Caco-2 (cell line): ENCODE measurements at places on chromosomes 11 and 22.

GRCh38 chr11:12045914-12046635 is 37.6 kb upstream of the DKK3 start:
- no peaks in the 10 kb centered on the region for H3K27me3 ChIP-seq
- H3K36me3 ChIP-seq = no peaks in the 10 kb centered on the region
- DNase-seq = no peak
- peak overlapping the region; percentile 76 for H3K27ac ChIP-seq
- H3K4me1 ChIP-seq = peaks cover 49% of the 10 kb centered on the region

DNA sequence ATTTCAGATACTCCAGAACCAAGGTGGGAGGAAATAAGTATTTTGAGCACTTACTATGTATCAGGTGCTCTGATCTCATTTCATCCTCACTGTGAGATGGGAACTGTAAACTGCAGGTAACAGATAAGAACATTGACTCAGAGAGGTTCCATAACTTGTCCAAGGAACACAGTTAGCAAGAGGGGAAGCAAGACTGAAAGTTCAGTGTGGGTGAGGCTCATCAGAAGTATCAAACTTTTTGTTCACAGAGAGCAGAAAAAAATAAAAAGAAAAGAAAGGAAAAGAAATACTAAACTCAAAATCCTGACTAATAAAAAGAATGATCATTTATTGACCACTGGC is 37.1 kb downstream of the RAB30 start:
- H3K4me3 ChIP-seq = no peak overlapping the region
- peaks cover 22% of the 10 kb centered on the region for H3K4me1 ChIP-seq
- no peaks in the 10 kb centered on the region for H3K36me3 ChIP-seq
- no peaks in the 10 kb centered on the region for H3K27me3 ChIP-seq
- no peak for DNase-seq

GRCh38 chr11:101786916-101787315 is 127.9 kb upstream of the CEP126 start:
- no peaks in the 10 kb centered on the region for H3K4me1 ChIP-seq
- H3K36me3 ChIP-seq = no peaks in the 10 kb centered on the region
- H3K27me3 ChIP-seq = no peaks in the 10 kb centered on the region
- DNase-seq = no peak
- no peak overlapping the region for H3K4me3 ChIP-seq

GRCh38 chr11:122127020-122127419 is 11.0 kb upstream of the BLID start:
- no peak overlapping the region for H3K27ac ChIP-seq
- DNase-seq = no peak
- no peaks in the 10 kb centered on the region for H3K27me3 ChIP-seq
- H3K4me1 ChIP-seq = peaks cover 4% of the 10 kb centered on the region; the same call in 1 of the 2 replicates

DNA sequence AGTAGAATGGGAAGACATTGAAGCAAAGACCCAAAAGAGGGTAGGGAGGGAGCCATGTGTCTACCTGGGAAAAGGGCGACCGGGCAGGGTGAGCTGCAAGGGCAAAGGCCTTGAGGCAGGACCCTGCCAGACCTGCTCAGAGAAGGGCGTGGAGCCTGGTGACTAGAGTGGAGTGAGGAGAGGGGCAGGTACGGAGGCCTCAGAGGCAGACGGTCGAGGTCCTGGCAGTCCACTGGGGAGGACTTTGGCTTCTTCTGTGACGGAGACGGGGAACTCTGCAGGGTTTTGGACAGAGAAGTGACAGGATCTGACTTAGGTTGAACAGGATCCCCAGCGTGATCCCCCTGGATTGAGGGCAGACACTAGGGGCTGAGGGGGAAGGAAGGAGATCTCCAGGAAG is 12.9 kb downstream of the RIBC2 start:
- no peak overlapping the region for H3K27ac ChIP-seq
- DNase-seq = no peak
- no peaks in the 10 kb centered on the region for H3K4me1 ChIP-seq
- no peak overlapping the region for H3K4me3 ChIP-seq

- H3K4me1 ChIP-seq = peaks cover 23% of the 10 kb centered on the region
- DNase-seq = no peak
- no peaks in the 10 kb centered on the region for H3K27me3 ChIP-seq
- no peak overlapping the region for H3K4me3 ChIP-seq
These were observed 31.5 kb downstream of the TRMU start for GRCh38 chr22:46366801-46367706.

- no peaks in the 10 kb centered on the region for H3K4me1 ChIP-seq
- no peak overlapping the region for H3K27ac ChIP-seq
- H3K36me3 ChIP-seq = no peaks in the 10 kb centered on the region
- DNase-seq = no peak
These were observed 1027.2 kb upstream of the CNTN5 start for GRCh38 chr11:97993562-97993961.

DNA sequence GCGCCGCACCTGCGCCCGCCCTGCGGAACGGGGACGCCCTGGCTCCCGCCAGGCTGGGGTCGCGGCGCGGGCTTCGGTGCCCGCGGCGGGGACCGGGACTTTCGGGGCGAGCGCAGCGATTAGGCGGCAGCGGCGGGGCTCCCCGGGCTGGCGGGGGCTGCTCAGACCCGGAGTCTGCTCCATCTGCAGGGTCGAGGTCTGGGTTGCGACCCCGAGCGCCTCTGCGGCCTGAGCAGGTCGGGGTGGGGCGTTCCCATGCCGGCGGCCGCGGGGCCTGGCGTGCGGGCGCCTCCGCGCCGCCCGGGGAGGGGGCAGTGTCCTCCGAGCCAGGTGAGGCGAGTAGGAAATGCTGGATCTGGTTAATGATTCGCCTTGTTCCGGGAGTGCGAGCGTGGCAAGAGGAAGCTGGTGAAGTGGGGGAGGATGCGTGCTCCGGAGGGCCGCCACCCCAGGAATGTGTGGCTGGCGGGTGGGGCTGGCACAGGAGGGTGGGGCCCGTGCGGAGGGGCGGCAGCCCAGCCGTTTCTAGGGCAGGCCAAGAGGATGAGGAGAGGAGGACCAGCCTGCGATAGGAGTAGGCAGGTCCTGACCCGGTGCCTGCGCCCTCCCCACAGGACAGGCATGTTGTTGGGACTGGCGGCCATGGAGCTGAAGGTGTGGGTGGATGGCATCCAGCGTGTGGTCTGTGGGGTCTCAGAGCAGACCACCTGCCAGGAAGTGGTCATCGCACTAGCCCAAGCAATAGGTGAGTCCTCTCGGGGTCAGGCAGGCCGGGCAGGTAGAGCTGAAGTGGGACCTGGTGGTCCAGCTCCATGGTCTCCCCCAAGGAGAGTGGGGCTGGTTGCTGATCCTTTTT is 606 bp downstream of the RASSF7 start:
- peak overlapping the region; percentile 51 for H3K4me3 ChIP-seq
- peak; percentile 94 for DNase-seq
- H3K27me3 ChIP-seq = no peaks in the 10 kb centered on the region

- peaks cover 14% of the 10 kb centered on the region for H3K27me3 ChIP-seq
- H3K36me3 ChIP-seq = no peaks in the 10 kb centered on the region
- no peak overlapping the region for H3K27ac ChIP-seq
- peaks cover 5% of the 10 kb centered on the region for H3K4me1 ChIP-seq
These were observed 4.2 kb downstream of the NRXN2 start for GRCh38 chr11:64718780-64719124.

GRCh38 chr22:47191671-47192650 is 429.5 kb downstream of the TBC1D22A start:
- no peak overlapping the region for H3K4me3 ChIP-seq
- no peak overlapping the region for H3K27ac ChIP-seq
- H3K4me1 ChIP-seq = no peaks in the 10 kb centered on the region
- no peaks in the 10 kb centered on the region for H3K36me3 ChIP-seq
- no peaks in the 10 kb centered on the region for H3K27me3 ChIP-seq

GRCh38 chr22:24805790-24806662 is at the start of gene SGSM1:
SGSM1 (plus strand) TSS chr22:24806211; CDS start chr22:24806326, 115 bp downstream.
- peak within 1 kb of the TSS; percentile 85 for H3K4me3 ChIP-seq
- peaks cover 24% of the 10 kb centered on the region for H3K4me1 ChIP-seq
- no peak within 1 kb of the TSS for H3K27ac ChIP-seq
- H3K27me3 ChIP-seq = no peaks in the 10 kb centered on the region
- no peaks in the 10 kb centered on the region for H3K36me3 ChIP-seq

GRCh38 chr22:37559901-37560607 is at the start of gene CDC42EP1:
CDC42EP1 (plus strand) TSS chr22:37560480; CDS start chr22:37566350, 5,870 bp downstream.
- peaks cover 50% of the 10 kb centered on the region for H3K4me1 ChIP-seq
- peak within 1 kb of the TSS; percentile 81 for H3K4me3 ChIP-seq
- peak within 1 kb of the TSS; percentile 70 for H3K27ac ChIP-seq
- peak; percentile 64 for DNase-seq
- H3K36me3 ChIP-seq = no peaks in the 10 kb centered on the region

- H3K27me3 ChIP-seq = no peaks in the 10 kb centered on the region
- DNase-seq = no peak
- H3K4me3 ChIP-seq = no peak overlapping the region
These were observed 29.8 kb downstream of the LIMK2 start for GRCh38 chr22:31241936-31242335.

- no peak overlapping the region for H3K27ac ChIP-seq
- H3K4me1 ChIP-seq = peaks cover 15% of the 10 kb centered on the region
- H3K4me3 ChIP-seq = no peak overlapping the region
- H3K27me3 ChIP-seq = no peaks in the 10 kb centered on the region
These were observed 7.2 kb downstream of the CLMP start for GRCh38 chr11:123187665-123188507.

GRCh38 chr11:28106353-28107043 is 1.5 kb downstream of the KIF18A start:
- H3K27me3 ChIP-seq = no peaks in the 10 kb centered on the region
- H3K4me1 ChIP-seq = peaks cover 12% of the 10 kb centered on the region; the same call in 1 of the 2 replicates
- no peaks in the 10 kb centered on the region for H3K36me3 ChIP-seq
- no peak for DNase-seq

GRCh38 chr11:116432301-116432700 is 340.5 kb downstream of the BUD13 start:
- no peak overlapping the region for H3K4me3 ChIP-seq
- H3K4me1 ChIP-seq = peaks cover 32% of the 10 kb centered on the region
- H3K36me3 ChIP-seq = no peaks in the 10 kb centered on the region
- no peak for DNase-seq
- H3K27ac ChIP-seq = no peak overlapping the region
- H3K27me3 ChIP-seq = no peaks in the 10 kb centered on the region

DNA sequence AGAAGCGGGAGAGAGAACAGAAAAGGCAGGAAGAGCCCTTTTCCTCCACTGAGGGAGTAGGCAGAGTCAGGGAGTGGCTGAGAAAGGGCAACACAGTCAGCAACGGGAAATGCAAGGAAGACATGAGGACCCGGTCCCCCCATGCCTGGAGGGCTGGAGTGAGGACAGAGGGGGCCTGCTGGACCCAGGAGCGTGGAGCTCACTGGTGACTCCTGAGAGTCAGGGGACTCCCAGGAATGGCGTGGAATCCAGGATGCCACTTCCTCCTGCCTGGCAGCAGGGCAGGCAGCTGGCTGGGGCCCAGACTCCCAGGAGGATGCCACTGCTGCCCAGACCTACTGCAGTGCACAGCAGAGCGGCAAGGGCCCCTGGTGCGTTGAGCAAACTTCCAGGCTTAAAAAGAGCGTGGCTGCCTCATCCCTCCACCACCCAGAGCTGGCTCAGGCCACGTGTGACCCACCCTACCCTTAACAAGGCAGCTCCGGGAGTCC is 11.3 kb downstream of the C11orf21 start:
- no peak overlapping the region for H3K4me3 ChIP-seq
- H3K27ac ChIP-seq = no peak overlapping the region
- no peak for DNase-seq
- no peaks in the 10 kb centered on the region for H3K36me3 ChIP-seq
- H3K27me3 ChIP-seq = no peaks in the 10 kb centered on the region

- no peak overlapping the region for H3K4me3 ChIP-seq
- no peaks in the 10 kb centered on the region for H3K27me3 ChIP-seq
- DNase-seq = no peak
- H3K36me3 ChIP-seq = no peaks in the 10 kb centered on the region
These were observed 55.5 kb downstream of the MYO7A start for GRCh38 chr11:77183431-77183984.

- no peaks in the 10 kb centered on the region for H3K36me3 ChIP-seq
- no peaks in the 10 kb centered on the region for H3K27me3 ChIP-seq
- no peak for DNase-seq
- no peak overlapping the region for H3K27ac ChIP-seq
These were observed 1794.1 kb upstream of the RAG2 start for GRCh38 chr11:38392176-38392575.

DNA sequence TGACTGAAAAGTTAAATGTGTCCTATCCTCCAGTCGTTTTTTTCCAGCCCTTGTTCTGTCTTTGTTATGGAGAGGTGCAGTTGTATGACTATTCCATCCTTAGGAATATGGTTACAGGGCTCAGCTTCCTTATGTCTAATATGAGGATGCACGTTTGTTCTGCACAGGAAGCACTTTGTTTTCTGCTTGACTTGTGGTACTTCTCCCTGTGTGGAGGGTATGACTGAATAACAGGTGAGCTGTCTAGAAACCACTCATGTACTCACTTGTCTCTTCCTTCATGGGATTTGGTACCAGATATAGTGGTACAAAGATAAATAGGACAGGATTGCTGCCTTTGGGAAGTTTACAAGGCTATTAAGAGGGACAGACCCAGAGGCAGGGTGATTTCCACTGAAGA is 17.4 kb downstream of the CABIN1 start:
- no peaks in the 10 kb centered on the region for H3K27me3 ChIP-seq
- no peak overlapping the region for H3K27ac ChIP-seq
- no peak overlapping the region for H3K4me3 ChIP-seq
- H3K4me1 ChIP-seq = no peaks in the 10 kb centered on the region

DNA sequence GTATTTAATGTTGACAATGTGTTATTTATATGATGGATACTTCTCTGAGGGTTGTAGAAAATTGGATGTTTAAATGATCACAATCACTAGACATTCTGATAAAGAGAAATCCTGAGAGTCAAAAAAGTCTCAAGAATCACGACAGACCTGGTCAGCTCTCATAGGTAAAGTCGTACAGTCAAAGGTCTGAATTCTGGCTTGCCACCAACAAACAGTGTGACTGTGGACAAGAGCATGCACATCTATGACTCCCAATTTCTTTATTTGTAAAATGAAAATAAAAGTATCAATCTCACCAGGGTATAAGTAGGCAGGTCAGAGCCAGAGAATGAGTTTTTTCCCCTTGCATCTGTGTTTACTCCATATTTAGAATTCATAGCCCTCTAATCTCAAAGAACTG is 556.7 kb downstream of the FAM181B start:
- H3K27ac ChIP-seq = no peak overlapping the region
- DNase-seq = no peak

- H3K36me3 ChIP-seq = no peaks in the 10 kb centered on the region
- DNase-seq = no peak
- H3K4me3 ChIP-seq = no peak overlapping the region
- H3K4me1 ChIP-seq = peaks cover 9% of the 10 kb centered on the region
- no peaks in the 10 kb centered on the region for H3K27me3 ChIP-seq
These were observed 1.8 kb upstream of the RNF169 start for GRCh38 chr11:74746868-74747267.
